ENCODE measurements at places on chromosomes 5 and 9.

DNA sequence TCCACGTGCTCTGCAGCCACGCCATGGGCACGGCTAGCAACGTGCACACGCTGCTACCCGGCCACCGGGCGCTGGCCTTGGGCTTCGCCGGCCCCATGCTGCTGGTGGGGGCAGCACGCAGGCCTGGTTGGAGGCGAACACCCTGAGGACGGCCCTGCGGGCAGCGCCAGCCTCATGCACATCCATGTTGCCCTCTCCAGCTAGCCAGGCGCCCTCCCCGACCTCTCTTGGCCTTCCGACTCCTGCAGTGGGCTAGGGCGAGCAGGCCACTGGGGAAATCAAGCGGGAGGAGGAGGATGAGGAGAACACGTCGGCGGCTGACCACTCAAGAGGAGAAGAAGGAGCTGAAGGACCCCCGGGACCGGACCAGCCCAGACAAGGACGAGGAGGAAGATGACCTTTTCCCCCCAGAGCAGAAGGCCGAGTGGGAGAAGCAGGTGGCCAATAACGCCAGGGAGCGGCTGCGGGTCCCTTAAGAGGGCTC, 73.3 kb downstream of the INSL6 start:
- no peak for DNase-seq

GRCh38 chr5:126437721-126438120, 14.5 kb downstream of the GRAMD2B start:
- DNase-seq: no peak

DNA sequence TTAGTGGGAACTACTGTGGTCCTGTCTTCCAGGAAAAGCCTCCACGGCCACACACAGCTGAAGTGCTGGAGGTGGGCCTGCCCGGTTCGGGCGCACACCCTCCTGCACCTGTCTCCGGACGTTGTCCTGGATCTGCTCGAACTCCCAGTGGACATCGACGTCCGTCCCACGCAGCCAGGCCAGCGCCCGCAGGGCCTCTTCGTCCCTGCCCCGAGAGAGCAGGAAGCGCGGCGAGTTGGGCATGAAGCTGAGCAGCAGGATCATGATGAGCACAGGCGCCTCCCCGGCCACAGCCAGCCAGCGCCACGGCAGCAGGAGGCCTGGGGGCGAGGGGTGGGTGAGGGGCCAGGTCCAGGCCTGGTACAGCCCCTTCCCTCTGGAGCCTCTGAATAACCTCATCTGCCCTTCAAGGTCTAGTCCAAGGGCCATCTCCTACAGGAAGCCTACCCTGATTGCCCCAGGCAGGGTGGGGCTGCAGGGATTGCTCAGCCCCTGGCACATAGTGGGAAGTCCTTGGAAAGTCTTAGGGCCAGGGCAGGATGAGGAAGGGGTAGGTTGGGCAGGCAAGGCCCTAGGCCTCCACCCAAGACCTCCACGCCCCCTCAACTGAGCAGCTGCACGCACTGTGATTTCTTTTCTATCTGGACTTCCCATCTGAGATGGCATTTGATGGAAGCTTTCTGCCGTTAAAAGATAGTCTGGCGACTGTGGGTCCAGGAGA, 3.4 kb downstream of the SLC2A6 start:
- no peak for DNase-seq

GRCh38 chr5:16590685-16591084, 26.1 kb downstream of the RETREG1 start:
- DNase-seq: no peak

DNA sequence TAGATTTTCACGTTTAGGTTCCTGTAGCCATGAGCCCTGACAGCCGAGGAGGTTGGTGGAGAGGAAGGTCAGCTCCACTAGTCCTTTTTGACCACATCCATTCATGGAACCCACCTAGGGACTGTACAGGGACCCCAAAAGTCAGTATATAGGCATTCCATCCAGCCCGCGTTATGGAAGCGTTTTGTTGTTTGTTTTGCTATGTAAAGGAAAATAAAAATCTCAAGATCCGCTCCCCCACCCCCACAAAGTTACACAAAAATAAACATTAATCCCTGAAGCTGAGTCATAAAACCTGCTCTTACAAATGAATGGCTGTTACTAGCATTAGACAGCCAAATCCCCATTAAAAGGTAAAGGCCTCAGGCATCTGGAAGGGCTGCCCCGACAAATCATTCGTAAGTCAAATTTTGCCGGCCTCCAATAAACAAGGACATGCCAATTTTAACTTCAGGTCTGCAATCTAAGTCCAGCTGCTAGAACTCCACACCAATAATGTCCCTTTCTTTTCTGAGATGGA, 292.9 kb downstream of the MED10 start:
- no peak for DNase-seq

DNA sequence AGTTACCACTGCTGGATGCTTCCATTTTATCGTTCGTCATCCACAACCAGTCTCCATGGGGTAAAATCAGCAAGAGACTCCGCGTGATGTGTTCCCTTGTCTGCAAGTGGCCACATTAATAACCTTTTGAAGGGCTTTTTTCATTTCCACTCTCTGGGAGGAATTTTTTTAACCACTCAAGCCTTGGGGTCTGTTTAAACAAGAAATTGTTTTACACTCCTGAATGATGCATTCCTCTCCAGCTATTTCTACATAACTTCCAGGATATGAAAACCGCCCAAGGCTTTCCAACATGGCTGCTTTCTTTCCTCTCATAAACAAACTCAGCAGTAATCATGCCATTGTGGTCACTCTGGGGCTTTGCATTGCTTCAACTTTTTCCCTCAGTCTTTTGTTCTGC, 217.2 kb upstream of the DAPK1 start:
- DNase-seq: no peak

- no peak for DNase-seq
Observed at GRCh38 chr5:93915142-93915553, 173.7 kb upstream of the POU5F2 start.

Measured in activated CD8-positive, alpha-beta memory T cell treated with anti-CD3 and anti-CD28 coated beads for 48 hours (primary cell).